ENCODE measurements at places on chromosomes 11 and 22.

DNA sequence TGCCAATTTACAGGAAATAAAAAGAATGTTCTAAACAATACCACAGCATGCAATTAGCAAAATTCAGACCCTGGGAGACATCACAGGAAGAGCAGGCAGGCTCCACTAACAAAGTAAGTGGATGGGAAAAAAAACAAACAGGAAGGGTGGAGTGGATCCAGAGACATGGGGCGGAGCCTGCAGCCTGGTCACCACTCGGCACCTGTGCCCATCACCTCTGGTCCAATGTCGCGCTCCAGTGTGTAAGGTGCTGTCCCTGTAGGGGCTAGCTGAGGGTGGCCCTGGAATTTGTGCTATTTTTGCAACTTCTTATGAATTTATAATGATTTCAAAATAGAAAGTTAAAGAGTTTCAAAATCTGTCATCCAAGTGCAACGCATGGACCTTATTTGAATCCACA, 11.0 kb upstream of the MOB2 start:
- no peak overlapping the region for H3K27ac ChIP-seq
- no peak for DNase-seq
- peaks cover 8% of the 10 kb centered on the region for H3K36me3 ChIP-seq
- no peak overlapping the region for H3K4me3 ChIP-seq

- H3K27ac ChIP-seq: no peak overlapping the region
- no peak overlapping the region for H3K4me3 ChIP-seq
- no peaks in the 10 kb centered on the region for H3K27me3 ChIP-seq
- no peak for DNase-seq
Measured at GRCh38 chr11:100872951-100873740, 186.1 kb downstream of the ARHGAP42 start.

- no peaks in the 10 kb centered on the region for H3K36me3 ChIP-seq
- no peak overlapping the region for H3K4me3 ChIP-seq
- no peak overlapping the region for H3K27ac ChIP-seq
Measured at GRCh38 chr11:114478768-114479167, 39.5 kb downstream of the REXO2 start.

- no peak overlapping the region for H3K4me3 ChIP-seq
- H3K27ac ChIP-seq: no peak overlapping the region
- no peaks in the 10 kb centered on the region for H3K27me3 ChIP-seq
- H3K36me3 ChIP-seq: peaks cover 20% of the 10 kb centered on the region
- DNase-seq: no peak
- H3K4me1 ChIP-seq: peaks cover 7% of the 10 kb centered on the region
Measured at GRCh38 chr11:125281831-125282595, 117.5 kb downstream of the PKNOX2 start.

GRCh38 chr11:5831196-5831829, 10.4 kb downstream of the OR52E6 start:
- DNase-seq: no peak
- H3K27ac ChIP-seq: no peak overlapping the region
- no peak overlapping the region for H3K4me3 ChIP-seq

DNA sequence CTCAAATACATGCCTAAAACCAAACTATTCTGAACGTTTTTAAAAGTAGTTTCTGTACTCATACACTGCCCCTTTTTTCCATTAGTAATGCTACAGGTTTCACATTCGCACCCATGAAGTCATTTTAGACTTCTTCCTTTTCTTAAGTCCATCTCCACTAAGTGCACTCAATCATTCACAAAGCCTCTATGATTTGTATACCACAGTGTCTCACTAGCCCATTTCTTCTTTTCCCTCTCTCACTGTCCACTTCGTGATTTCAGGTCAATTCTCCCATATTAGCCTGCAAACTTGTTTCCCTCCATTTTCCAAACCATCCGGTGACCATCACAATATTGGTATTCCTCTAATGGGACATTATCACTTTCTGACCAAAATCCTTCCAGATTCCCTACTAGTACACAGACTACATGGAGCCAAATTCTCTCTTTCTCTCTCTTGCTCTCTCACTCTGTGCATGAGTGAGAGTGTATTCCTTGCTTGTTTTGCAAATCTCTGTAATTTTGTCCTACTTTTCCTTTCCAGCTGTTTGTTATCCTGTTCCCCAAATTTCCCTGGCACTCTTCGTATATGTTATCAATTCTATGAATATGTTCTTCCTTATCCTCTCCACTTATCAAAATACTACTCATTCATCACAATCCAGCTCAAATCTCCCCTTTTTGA, 3.4 kb upstream of the ZC3H12C start:
- H3K27ac ChIP-seq: no peak overlapping the region
- no peaks in the 10 kb centered on the region for H3K27me3 ChIP-seq
- DNase-seq: no peak
- H3K4me3 ChIP-seq: no peak overlapping the region
- no peaks in the 10 kb centered on the region for H3K36me3 ChIP-seq
- H3K4me1 ChIP-seq: peaks cover 4% of the 10 kb centered on the region

DNA sequence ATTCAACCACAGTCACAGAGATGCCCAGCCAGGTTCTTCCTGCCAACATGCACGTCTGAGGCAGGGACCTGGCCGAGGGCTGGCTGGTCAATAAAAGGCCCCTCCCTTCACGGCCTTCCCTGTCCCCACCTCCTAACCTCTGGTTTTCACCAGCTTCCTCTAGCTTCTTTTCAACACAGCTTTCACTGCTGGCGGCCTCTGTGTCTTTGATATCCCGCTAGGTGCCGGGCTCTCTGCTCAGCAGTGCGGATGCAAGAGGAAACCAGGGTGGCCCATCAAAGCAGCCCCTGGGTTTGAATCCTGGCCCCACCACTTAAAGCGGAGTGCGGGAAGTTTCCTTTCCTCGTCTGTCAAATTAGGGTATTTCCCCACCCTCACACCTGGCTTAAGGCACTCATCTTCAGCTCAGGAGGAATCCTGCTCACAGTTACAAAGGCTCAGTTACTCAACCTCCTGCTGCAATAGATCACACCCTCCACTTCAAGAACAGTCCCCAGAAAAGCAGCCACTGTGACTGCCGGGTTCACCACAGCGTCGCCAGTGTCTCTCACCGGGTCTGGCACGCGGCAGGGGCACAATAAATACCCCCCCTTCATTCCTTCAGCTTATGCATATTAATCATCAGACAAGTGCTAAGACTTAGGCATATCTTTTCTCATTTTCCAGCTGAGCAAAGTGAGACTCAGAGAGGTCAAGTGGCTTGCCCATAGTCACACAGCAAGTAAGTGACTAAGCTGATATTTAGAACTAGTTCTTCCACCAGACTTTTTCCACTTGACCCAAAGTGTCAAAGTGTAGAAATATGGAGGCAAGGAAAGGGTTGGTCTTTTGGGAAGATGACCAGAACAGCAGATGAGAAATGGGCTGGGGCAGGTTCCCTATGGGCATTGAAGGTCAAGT, 45.7 kb downstream of the TXN2 start:
- no peak overlapping the region for H3K27ac ChIP-seq
- H3K4me3 ChIP-seq: no peak overlapping the region
- peaks cover 14% of the 10 kb centered on the region for H3K4me1 ChIP-seq

DNA sequence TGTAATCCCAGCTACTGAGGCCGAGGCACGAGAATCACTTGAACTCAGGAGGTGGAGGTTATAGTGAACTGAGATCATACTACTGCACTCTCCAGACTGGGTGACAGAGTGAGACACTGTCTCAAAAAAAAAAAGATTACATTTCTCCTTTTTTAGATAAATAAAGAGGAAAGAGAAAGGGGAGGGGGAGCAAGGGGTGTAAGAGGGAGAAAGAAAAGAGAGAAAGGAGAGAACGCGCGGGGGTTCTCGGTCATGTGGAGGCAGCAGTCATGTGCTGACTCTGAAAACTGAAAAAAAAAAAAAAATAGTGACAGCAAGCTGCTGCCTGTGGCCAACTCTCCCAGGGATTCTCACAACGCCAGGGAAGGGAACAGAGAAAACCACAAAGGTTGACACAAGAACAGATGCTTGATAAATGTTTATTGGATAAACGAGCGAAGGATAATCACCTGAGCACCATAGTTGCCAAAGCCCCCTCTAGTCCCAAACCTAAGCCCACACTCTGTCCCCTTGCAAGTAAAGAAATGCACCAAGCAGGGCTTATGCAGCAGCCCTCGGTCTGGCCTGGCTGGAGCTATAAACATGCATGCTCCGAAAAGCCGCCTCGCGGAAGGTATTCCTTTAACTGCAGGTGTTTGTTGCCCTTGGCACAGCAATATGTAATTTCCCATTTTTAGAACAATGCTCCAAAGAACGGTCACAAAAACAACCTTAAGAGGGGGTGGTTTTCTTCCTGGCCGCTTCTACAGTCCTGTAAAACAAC, 14.5 kb downstream of the SCGB1A1 start:
- no peaks in the 10 kb centered on the region for H3K27me3 ChIP-seq
- no peaks in the 10 kb centered on the region for H3K36me3 ChIP-seq
- no peak overlapping the region for H3K27ac ChIP-seq
- no peak overlapping the region for H3K4me3 ChIP-seq
- no peak for DNase-seq

DNA sequence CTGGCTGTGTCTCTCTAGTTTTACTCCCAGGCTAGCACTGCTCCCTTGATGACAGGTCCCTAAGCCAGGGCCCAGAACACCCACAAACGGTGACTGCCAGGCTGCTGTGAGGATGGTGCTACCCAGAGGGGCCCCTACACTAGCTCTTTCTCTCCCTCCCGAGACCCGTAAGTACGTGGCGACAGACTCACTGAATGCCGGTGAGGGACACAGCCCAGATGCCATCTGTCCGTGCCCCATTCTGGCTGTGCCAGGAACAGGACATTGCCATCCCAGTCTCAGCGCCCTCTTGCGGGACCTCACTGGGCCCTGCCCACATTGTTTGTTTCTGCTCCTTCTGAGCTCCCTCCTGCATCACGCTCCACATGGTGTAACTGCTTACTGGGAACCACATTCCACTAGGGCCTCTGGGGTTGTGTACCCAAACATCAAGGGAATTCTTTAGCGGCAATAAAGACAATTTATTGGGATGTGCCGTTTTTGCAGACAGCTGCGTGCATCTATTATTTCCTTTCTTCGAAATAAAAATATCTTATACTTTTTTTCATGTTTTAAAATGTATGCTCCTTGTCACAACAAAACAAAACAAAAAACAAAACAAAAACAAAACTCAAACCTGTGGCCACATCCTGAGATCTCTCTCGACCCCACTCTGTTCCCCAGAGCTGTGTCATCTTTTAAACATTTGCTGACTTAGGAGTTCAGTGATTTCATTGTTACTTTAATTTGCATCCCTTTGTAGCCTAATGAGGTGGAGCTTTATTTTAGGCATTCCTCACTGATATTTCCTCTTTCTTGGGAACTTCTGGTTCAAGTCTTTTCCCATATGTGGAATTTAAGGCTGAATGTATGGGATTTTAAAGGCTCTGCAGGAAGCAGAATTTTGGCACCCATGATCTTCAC, 4.4 kb upstream of the TPCN2 start:
- H3K27me3 ChIP-seq: no peaks in the 10 kb centered on the region
- H3K4me1 ChIP-seq: peaks cover 19% of the 10 kb centered on the region
- no peaks in the 10 kb centered on the region for H3K36me3 ChIP-seq
- H3K4me3 ChIP-seq: no peak overlapping the region
- no peak overlapping the region for H3K27ac ChIP-seq

DNA sequence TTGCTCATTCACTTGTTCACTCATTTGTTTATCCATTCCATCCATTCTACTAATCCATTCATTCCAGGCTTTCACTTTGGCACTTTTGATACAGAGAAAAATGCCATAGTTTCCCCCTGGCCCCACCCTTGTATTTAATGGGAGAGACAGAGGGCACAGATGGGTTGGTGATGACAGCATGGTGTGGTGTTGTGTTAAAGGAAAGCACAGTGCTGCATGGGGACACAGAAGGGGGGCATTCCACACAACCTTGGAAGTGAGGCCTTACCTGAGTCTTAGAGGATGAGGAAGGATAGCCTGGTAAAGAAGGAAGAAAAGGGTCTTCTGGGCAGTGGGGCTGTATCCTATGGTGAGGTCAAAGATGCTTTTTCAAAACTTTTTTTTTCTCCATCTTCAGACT, 248.5 kb upstream of the C11orf87 start:
- H3K4me1 ChIP-seq: no peaks in the 10 kb centered on the region
- no peak overlapping the region for H3K4me3 ChIP-seq

DNA sequence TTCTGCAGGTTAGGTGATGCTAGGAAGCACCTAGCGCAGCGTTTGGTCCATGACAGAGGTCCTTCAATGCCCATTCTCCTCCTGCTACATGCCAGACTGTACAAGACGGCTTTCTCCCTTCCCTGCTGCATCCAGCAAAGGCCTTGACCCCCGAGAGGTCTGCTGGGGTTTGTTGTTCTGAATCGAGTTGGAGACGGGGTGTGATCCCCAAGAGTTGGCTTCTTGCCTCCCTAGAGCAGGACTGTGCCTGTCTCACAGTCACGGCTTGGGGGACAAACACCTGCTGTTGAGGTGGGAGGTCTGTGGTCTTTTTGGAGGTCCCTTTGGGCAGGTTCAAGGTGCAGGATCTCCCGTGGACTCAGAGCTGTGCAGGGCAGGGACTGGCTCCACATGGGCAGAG, 352.3 kb upstream of the B3GAT1 start:
- no peak for DNase-seq
- no peak overlapping the region for H3K27ac ChIP-seq
- H3K27me3 ChIP-seq: no peaks in the 10 kb centered on the region
- peaks cover 2% of the 10 kb centered on the region for H3K36me3 ChIP-seq

DNA sequence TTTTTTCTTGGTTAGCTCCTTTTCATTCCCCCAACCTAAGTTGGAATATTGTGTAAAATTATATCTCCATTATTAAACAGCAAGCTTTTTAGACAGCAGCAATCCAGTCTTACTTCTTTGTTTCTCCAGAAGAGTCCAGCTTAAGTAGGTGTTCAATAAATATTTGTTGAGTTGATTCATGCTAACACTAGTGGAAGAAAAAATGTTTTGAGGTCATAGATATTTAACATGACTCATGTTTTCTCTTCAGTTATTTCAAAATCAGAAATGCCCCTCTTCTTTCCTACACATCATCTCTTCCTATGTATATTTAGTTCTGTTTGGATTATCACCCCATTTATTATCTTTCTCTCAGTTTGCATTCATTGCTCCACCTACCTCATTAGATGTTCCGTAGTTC, 20.3 kb downstream of the CCDC83 start:
- no peaks in the 10 kb centered on the region for H3K27me3 ChIP-seq
- no peak overlapping the region for H3K27ac ChIP-seq
- no peaks in the 10 kb centered on the region for H3K36me3 ChIP-seq
- H3K4me3 ChIP-seq: no peak overlapping the region

Data from neuronal stem cell (in vitro differentiated cells).